Activated CD4-positive, alpha-beta T cell treated with anti-CD3 and anti-CD28 coated beads, Interleukin-2, amount 50 U/mL, for 48 hours (primary cell): ENCODE measurements at places on chromosomes 4 and X.

- no peak for DNase-seq
Observed at GRCh38 chrX:123489011-123489410, 243.8 kb downstream of the THOC2 start.

GRCh38 chrX:81875800-81876199, 673.9 kb downstream of the SH3BGRL start:
- no peak for DNase-seq

DNA sequence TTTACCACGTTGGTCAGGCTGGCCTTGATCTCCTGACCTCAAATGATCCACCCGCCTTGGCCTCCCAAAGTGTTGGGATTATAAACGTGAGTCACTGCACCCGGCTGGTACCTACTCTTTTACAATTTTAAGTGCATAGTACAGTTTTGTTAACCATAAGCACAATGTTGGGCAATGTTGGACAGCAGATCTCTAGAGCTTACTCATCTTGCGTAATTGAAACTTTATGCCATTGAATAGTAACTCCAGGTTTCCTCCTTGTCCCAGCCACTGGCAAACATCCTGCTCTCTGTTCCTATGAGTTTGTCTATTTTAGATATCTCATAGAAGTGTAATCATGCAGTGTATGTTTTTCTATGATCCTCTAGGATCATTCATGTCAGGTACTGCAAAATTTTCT, 9.3 kb upstream of the CPE start:
- no peak for DNase-seq

DNA sequence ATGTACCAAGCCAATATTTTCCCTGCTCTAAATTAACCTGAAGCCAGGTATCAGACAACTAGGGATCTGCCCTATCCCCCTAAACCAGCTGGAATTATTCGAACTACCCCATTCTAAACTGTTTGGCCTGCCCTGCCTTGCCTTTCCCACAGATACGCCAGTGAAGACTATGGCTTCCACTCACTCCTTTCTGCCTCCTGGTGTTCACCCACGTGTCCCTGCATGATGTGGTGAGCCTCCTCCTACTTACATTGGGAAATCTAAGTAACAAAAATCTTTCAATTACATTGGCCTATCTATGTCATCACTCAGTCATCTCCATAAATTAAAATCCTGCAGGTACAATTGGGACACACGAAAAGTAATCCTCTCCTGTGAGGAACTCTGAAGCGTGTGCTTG, 6.1 kb upstream of the LDOC1 start:
- DNase-seq: no peak

DNA sequence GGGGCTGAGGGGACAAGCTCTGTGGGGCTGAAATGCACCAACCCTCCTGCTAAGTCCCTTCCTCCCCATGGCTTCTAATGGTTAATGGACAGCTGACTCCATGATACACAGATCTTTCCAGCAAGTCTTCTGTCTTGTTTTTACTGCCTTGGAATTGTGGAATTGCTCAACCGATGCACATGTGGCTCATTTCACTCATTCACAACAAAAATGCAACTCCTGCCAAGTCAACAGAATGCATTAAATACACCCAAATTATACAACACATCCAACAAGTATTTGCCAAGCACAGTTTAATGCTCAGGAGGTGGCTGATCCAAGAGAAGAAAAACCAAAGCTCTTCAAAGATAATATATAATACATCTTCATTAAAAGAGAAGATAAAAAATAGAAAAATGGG, 61.9 kb upstream of the PAGE4 start:
- DNase-seq: no peak

GRCh38 chr4:109206620-109207019, 95.8 kb downstream of the COL25A1 start:
- no peak for DNase-seq

DNA sequence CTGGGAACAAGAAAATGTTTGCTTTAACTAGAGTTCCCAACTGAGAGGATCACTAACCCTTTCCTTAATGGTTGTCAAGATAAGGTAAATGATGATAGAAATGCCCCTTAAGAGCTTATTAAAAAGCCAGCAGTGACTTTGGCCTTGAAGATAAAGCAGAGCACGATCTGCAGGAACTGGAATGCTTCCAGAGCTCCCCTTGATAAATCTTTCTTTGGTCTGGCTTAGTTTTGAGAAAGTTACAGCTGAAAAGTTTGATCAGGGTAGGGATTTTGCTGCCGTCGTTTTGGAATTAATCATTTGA, 64.0 kb downstream of the PTTG2 start:
- DNase-seq: no peak

DNA sequence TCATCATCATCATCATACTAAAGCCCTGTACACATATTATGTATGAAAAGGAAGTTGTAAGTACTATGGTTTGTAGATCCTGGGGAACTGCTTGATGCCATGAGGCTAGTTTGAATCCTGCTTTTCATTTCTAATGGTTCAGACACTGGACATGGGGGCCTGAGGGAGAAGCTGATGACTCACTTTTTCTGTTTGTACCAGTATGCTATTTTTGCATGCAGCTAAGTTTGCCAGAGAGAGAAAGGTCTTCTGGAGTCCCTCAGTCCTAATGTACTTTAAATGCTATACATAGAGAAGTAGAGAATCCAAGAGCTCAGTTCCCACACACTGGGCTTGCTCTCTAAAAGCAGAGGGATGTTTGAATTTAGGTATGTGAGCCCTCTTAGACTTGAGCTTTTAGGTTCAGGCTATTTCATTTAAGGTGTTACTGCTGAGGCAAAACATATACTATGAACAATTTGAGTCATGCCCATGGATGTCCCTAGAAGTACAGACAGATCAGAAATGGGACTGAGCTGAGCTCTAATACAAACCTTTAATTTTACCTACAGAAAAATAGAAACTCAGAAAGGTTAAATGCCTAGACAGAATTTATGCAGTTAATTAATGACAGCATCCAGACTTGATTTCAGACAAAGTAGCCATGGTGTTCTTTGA, 17.6 kb upstream of the HS3ST1 start:
- no peak for DNase-seq

- no peak for DNase-seq
Observed at GRCh38 chr4:93842601-93843252, 14.2 kb downstream of the ATOH1 start.

DNA sequence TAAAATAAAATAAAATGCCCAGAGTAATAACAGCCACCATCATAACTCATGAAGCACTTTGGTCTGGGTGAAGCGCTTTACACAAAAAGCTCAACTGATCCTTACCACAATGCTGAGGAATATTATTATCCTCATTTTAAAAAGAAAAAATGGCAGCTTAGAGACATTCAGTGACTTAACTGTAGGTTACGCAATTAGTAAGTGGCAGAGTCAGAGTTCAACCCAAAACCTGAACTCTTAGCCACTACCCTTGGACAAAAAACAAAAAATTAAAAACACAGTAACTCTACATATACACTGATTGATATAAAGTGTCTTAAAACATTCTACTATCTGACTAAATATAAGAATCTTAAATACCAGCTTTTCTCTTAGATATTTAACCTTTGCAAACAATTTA, 34.9 kb downstream of the MAOB start:
- DNase-seq: no peak

GRCh38 chr4:103451341-103451740, 253.2 kb upstream of the CENPE start:
- DNase-seq: no peak

DNA sequence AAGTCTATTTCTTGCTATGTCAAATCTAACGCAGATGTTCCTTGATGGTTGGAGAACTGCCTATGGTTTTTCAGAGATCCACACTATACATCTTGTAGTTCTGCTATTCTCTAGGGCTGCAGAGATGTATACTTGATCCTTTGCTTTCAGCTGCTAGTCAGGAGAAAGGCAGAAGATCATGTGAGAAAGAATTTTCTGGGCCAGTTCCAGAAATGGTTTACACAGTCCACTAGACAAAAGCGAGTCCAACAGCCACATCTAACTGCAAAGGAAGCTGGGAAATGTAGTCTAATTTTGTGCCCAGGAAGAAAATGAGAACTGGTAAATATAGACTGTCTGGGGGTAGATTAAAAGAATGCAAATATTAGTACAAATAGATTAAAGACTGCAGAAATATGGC, 394.3 kb upstream of the SLIT2 start:
- no peak for DNase-seq

DNA sequence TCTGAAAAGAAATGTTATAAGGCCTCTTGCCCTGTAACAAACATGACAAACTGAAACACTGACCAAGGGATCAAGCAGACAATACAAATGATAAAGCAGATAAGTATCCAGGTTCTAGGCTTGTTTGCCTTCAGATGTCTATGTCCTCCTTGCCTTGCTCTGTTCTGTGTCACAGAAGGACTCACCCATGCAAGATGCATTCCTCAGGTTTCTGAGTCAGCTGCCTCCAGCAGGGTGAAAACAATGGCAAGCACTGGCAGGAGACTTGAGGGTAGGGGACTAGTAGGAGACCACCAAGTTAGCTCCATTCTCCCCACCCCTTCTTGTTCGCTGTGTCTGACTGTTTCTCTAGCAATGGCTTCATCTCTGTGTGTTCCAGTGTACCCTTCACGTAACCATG, 76.6 kb upstream of the CXXC4 start:
- no peak for DNase-seq

GRCh38 chrX:1535241-1536041, 1.5 kb downstream of the P2RY8 start:
- DNase-seq: peak; percentile 72

DNA sequence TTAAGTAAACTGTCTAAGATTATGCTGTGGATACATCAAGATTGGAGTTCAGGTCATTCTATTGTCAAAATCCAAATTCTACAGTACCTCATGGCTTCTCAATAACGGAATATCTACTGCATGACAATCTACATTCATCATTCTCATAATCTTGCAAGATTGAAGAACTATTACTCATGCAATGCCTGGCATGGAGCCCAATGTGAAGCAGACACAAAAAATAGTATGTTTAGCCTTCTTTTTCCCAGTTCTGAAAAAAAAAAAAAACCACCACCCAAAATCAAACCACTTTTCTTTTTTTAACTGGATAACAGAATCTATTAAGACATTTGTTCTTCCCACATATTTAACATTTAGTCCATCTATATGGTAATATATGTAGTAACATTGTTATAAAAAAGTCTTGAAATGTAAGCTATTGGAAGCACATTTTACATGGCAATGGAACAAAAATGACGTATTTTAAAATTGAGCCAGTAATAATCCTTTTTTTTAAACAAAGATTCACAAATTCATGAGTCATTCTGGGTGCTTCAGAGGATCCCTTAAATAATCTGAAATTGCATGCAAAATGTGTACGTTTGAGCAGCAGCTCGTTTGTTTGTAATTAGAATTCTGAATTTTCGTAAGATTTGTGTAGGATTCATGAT, 232.2 kb upstream of the FMR1 start:
- no peak for DNase-seq

GRCh38 chr4:111174331-111174730, 551.5 kb upstream of the PITX2 start:
- DNase-seq: no peak

DNA sequence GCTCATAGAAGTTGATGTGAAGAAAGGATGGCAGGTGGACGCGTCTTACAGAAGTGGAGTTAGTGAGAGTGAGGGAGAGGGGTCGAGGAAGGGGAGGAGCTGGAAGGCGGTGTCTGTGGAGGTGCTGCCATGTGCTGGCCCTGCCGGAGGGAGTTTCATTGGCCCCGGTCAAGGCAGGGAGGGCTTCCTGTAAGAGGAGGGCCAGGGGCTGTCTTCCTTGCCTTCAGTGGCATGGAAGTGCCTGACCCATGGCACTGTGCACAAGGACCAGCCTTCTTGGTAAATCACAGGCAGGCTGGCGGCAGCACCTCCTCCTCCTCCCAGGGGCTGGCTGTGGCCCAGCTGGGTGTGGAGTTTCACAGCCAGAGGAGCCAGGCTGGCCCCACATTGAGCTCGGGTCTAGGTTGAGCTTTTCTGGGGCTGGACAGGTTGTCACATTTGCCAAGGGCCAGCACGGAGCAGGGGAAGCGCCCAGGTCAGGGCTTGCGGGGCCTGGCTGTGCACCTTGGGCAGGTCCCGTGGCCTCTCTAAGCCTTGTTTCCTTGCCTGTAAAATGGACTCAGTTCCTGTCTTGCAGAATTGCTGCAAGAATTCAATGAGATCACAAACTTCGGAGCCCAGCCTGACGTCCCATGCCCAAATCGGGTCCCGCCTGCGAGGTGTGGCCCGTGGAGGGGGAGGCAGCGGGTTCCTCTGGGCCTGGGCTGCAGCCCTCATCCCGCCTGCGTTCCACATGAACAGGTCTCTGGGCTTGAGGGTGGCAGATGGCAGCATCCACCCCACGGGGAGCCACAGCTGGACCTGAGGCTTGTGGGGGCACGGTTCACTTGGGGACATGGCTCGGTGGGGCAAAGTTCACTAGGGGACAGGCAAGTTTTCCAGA, 7.0 kb downstream of the HTRA3 start:
- DNase-seq: no peak

- peak; percentile 22 for DNase-seq
Observed at GRCh38 chr4:22500831-22501714, 14.8 kb downstream of the ADGRA3 start.

DNA sequence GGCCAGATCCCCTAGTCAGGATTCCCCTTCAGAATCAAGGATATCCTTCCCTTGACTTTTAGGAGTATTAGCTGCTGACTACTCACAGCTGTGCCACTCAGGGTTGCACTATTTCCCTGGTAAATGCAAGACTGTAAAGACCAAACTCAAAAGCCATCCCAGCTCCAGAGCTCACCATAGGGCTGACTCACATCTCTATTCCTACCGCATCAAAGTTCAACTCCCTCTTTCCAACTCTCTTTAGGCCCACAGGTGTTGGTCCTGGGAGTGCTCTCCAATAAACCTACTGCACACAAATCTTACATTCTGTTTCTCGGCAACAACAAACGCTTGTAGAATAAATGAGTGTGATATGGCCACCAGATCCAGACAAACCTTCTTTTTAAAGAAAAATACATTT, 109.6 kb downstream of the PPP3CA start:
- no peak for DNase-seq

- no peak for DNase-seq
Observed at GRCh38 chr4:15832523-15833451, 54.7 kb downstream of the CD38 start.
